ENCODE measurements at places on chromosomes 16 and 17. TPM values are rescaled to one million over a fixed set of nuclear protein-coding genes. Genes with fewer than 3 reads are reported as not detected.

DNA sequence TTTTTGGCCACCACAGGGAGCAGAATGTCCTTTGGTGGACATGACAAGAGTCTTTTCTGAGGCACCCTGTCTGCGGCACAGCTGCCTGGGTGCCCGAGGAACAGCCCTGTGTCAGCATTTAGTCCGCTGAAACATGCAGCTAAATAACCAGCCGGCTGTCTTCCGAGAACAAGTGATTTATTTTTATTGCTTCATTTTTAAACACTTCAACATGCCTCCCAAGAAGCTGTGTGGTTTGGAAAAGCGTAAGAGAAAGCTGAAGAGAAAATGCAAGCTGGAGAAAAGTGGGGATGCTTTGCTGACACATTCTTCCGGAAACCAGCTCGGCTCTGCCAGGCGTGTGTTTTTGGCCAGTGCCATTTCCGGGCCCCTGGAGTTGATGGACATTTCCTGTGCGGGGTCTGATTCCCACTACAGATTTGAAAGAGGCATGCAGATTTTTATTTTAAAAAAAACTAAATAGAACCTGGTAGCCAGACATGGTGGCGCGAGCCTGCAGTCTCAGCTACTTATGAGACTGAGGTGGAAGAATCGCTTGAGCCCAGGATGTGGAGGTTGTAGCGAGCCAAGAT lies 94.7 kb downstream of the SEC14L1 start:
- peak; percentile 8 for DNase-seq

GRCh38 chr17:7496470-7497183 lies 12.5 kb downstream of the POLR2A start:
- DNase-seq, result no peak

DNA sequence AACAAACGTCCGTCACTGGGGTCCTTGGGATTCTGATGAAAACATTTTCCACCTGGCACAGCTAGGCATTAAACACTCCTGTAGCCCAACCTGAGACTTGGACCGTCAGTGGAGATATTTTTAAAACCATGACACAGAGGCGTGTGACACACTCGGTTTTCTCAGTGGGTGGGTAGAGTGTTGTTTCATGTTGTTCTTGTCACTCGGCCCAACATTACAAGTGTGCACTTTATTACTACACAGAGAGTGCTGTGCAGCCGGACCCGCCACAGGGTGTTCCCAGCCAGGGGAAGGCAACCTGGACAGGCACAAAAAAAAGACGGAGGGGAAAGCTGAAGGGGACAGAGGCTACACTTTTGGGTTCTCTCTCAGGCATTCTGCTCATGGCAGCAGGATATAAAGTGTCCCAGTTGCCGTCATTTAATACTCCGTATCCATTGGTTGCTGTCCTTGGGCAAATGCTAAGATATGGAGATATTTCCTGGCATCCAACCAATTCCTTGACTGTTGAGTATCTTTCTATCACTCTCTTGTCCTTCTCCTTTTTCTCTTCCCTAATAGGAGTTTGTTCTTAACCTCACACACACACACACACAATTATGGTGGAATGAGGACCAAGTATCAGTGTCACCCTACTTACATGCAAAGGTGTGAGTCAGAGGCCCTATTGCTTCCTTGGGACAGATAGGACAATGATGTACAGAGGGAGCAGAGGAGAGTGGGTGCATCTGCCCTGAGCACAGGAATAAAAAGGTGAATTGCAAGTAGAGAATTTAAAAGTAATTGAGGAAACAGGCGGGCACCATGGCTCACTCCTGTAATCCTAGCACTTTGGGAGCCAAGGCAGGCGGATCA lies 154.1 kb upstream of the SOX9 start:
- DNase-seq, result no peak

CLDN6 gene
- total RNA-seq, result not detected

TPPP3 gene
- not detected for total RNA-seq

SPHK1 gene
- 80.1 TPM for total RNA-seq

ZNF23 gene
- 8.1 TPM for total RNA-seq

OTOA gene
- total RNA-seq, result not detected
